ENCODE measurements at places on chromosomes 4 and X.
A peak's percentile ranks its signal among the peaks of the same experiment; 100 is the strongest.

- DNase-seq: no peak
These were observed 47.0 kb downstream of the RBPJ start for GRCh38 chr4:26367811-26368210.

DNA sequence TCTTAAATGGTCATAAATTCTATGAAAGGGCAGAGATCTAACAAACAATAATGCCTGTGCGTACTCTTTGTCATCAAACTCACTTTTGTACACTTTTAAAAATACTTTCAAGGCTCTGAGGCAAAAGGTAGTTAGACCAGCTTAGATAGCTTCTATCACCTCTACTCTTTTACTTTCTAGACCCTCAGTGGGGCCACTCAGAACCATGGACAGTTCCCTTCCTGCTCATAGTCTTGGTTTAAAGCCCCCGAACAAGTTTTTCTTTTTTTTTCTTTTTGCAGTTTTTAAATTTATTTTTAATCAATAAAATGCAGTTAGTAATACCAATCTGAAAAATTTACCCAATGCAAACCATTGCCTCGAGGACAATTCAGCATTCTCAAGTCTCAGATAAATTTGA is 460.5 kb upstream of the CNKSR2 start:
- no peak for DNase-seq

GRCh38 chr4:138599965-138600364 is 357.8 kb upstream of the SLC7A11 start:
- no peak for DNase-seq

GRCh38 chrX:112457788-112458187 is 221.9 kb downstream of the LHFPL1 start:
- DNase-seq: no peak

GRCh38 chr4:14906805-14907204 is 95.5 kb upstream of the CPEB2 start:
- no peak for DNase-seq

GRCh38 chrX:43065978-43066377 is 288.0 kb upstream of the PPP1R2C start:
- DNase-seq: no peak

DNA sequence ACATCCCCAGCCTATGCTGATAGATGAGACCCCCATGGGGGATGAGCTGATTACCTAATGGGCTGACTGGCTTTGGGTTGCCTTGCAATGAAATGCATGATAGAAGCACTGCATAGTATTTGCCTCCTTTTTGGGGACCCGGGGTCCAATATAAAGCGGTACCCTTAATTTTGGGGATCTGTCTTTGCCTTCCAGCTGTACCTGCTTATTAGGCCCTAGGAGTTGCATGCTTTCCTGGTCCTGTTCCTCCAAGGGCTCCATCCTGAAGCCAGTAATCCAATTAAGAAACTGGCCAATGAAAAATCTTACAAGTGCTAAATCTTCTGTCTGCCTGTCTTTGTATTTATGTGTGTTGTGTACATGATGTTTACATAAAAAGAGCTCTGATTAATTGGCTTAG is 791.6 kb downstream of the TRIML1 start:
- DNase-seq: no peak

- no peak for DNase-seq
These were observed 9.1 kb upstream of the SLC25A5 start for GRCh38 chrX:119459181-119459580.

- DNase-seq: no peak
These were observed 18.3 kb downstream of the NLGN3 start for GRCh38 chrX:71162981-71163380.

- peak; percentile 27 for DNase-seq
These were observed 183.7 kb downstream of the SPATA18 start for GRCh38 chr4:52234561-52235440.

- DNase-seq: no peak
These were observed 32.7 kb upstream of the TMEM150C start for GRCh38 chr4:82594456-82594855.

All from AG09309 (cell line).